ENCODE measurements at places on chromosomes 1 and 21. TPM values are rescaled to one million over a fixed set of nuclear protein-coding genes. Genes with fewer than 3 reads are reported as not detected.

DNA sequence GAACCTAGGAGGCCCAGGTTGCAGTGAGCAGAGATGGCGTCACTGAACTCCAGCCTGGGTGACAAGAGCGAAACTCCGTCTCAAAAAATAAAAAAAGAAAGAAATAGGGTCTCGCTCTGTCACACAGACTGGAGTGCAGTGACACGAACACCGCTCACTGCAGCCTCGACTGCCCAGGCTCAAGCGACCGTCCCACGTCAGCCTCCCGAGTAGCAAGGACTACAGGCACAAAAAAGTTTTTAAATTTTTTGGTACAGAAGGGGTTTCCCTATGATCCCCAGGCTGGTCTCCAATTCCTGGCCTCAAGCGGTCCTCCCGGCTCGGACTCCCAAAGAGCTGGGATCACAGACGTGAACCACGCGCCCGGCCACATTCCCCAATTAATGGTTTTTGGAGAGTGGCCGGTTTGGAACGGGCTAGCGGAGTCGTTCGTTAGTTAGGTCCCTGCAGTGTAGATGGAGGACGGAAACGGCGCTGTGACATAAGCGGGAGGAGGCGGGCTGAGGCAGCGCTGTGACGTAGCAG lies 611 bp upstream of the GUK1 start:
- peaks cover 6% of the 10 kb centered on the region for H3K4me1 ChIP-seq
- no peaks in the 10 kb centered on the region for H3K36me3 ChIP-seq
- H3K27ac ChIP-seq: no peak overlapping the region
- H3K27me3 ChIP-seq: peaks cover 46% of the 10 kb centered on the region

- H3K27ac ChIP-seq: no peak overlapping the region
- no peak for DNase-seq
- no peaks in the 10 kb centered on the region for H3K27me3 ChIP-seq
- H3K4me3 ChIP-seq: no peak overlapping the region
Measured at GRCh38 chr1:207648334-207649209, 3.6 kb downstream of the CR1L start.

DNA sequence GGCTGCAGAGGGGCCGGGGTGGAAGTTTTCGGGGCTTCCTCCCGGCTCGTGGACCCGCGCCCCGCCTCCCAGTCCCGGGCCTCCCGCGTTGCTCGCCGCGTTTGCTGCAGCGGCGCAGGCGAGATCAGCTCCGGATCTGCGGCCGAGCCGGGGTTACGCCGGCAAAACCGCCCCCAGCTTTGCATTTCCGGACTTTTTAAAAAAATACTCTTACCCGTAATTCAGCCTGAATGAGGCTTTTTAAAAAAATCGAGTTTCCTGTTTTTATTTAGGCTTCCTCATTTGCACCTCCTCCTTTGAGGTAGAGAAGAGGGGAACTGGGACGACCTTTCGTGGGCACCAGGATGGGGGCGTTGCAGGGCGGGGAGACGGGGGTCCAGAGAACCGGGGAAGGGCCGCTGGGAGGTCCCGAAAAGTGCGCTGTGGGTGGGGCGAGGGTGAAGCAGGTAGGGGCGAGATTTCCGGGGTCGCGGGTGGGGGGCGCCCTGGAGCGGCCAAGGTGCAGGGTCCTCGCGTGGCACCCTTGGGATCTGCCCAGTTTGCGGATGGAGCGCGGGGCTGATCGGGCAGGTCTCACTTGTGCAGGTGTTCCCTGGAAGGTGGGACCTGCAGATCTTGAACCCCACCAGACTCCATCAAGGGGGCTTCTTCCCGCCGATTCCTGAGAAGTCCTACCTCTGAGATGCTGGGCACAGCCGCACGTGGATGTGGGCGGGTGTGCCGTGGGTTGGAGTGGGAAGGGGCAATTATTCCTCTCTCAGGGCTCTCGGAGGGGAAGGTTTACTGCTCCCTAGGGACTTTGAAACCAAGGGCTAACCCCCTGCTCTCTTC lies 1.1 kb downstream of the PIK3CD start:
- no peaks in the 10 kb centered on the region for H3K4me1 ChIP-seq
- DNase-seq: no peak
- H3K27me3 ChIP-seq: peaks cover 60% of the 10 kb centered on the region
- peak overlapping the region; percentile 59 for H3K4me3 ChIP-seq
- H3K36me3 ChIP-seq: no peaks in the 10 kb centered on the region

- H3K36me3 ChIP-seq: no peaks in the 10 kb centered on the region
- H3K4me3 ChIP-seq: peak overlapping the region; percentile 57
Measured at GRCh38 chr1:200302192-200302920, 107.5 kb downstream of the ZNF281 start.

TFF3 gene
- total RNA-seq: not detected

DNA sequence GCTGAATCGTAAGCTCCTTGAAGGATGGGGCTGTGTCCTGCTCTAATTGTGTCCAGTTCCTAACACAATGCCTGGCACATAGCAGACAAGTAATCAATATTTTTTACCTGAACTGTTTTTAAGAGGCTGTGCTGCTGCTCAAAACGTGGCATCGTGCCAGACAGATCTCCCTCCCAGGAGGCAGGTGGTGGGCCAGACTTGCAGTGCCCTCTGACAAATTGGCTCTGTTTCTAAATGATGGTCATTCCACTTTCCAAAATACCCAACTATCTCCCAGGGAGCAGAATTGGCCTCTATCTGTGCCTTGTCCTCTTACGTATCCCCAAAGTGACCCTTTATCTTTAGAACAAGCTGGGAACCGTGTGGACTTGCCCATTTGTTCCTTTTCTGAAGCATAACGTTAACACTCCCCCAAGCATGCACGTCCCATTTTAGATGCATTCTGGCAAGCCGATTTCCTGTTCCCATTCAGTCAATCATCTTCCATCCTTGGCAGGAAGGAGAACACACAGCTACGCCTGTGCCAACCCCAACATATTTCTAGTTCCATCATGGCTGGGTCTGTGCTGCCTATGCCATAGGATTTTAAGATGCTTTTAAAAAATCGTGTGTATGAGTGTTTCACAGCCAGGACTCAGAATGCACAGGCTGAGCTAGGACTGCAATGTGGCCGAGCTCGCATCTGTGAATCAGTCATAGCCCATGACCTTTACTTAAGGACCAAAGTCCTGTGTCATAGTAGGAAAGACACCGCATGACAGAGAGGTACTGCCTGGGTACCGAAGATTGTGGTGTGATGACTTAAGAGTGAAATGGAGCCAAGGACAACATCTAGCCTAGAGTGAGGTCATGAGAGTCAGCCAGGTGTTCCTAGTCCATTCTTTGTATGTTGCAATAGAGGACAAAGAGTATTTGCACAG lies 408.6 kb downstream of the PRDM2 start:
- H3K27me3 ChIP-seq: no peaks in the 10 kb centered on the region
- no peaks in the 10 kb centered on the region for H3K36me3 ChIP-seq
- H3K27ac ChIP-seq: no peak overlapping the region

- H3K4me3 ChIP-seq: peak within 1 kb of the TSS; percentile 67
- no peaks in the 10 kb centered on the region for H3K36me3 ChIP-seq
- H3K4me1 ChIP-seq: peaks cover 9% of the 10 kb centered on the region
- no peaks in the 10 kb centered on the region for H3K27me3 ChIP-seq
Measured at GRCh38 chr1:168178638-168179437, at the start of gene TIPRL. TSS of gene TIPRL (plus strand) at chr1:168178962. CDS start at chr1:168179078, 116 bp downstream.

GRCh38 chr1:234609691-234610042 lies 311 bp downstream of the IRF2BP2 start:
- no peaks in the 10 kb centered on the region for H3K27me3 ChIP-seq
- peaks cover 53% of the 10 kb centered on the region for H3K4me1 ChIP-seq
- peak overlapping the region; percentile 53 for H3K4me3 ChIP-seq
- no peak overlapping the region for H3K27ac ChIP-seq
- peak; percentile 65 for DNase-seq

- no peak overlapping the region for H3K27ac ChIP-seq
- no peaks in the 10 kb centered on the region for H3K27me3 ChIP-seq
- DNase-seq: no peak
- H3K4me1 ChIP-seq: no peaks in the 10 kb centered on the region
- no peak overlapping the region for H3K4me3 ChIP-seq
- H3K36me3 ChIP-seq: no peaks in the 10 kb centered on the region
Measured at GRCh38 chr1:28160782-28161266, 15.7 kb downstream of the PTAFR start.

All from neural progenitor cell (in vitro differentiated cells).